Activated CD8-positive, alpha-beta T cell treated with anti-CD3 and anti-CD28 coated beads, Interleukin-2, amount 10 ng/mL, durations not matched to agents 7 days and 5 days (primary cell): ENCODE measurements at places on chromosomes 12 and 14.

- DNase-seq, result no peak
Observed at GRCh38 chr14:70698288-70698687, 56.6 kb downstream of the TTC9 start.

DNA sequence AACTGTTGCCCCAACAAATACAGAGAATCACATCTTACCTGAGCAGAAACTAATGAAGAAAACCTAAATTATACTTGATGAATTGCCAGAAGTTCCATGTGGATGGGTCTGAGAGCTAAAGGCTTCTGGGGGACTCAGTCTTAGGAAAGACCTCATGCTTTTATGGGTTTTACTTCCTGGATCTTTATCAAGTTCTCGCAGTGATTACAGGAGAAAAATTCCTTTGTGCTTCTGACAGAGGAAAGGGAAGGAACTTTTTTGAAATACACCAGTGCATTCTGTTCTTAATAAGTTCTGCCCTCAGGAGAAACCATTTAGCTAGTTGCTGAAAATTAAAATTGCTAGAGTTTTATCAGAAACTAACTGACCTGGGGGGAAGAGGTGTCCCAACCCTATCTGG is 203.9 kb upstream of the KITLG start:
- DNase-seq, result no peak

GRCh38 chr12:2262449-2262848 is 209.7 kb downstream of the CACNA1C start:
- DNase-seq, result no peak

DNA sequence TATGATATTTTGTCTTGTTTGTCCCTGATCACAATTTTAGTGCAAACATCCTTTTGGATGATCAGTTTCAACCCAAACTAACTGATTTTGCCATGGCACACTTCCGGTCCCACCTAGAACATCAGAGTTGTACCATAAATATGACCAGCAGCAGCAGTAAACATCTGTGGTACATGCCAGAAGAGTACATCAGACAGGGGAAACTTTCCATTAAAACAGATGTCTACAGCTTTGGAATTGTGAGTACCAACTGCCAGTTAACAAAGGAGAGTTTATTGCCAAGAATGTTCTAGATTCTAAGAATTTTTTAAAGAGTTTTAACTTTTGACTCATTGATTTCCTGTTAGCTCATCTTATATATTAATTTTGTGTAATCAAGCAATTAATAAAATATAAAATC is 55.4 kb downstream of the IRAK3 start:
- DNase-seq, result no peak

DNA sequence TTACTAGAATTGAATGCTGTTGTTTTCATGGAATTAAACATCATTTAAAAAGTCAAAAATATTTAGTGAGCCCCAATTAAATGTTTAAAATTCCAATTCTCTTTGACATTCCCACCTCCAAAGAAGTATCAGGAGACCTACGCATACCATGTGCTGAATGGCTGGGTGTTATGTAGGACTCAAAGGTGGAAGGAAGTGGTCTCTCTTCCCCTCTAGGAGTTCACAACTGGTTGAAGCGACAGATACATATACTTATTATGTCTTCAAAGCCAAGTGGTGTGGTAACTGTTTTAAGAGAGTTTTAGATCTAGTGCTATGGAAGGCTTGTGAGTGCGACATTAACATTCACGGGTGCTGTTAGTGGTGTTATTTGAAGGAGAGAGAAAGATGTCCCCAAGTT is 464.0 kb downstream of the ATP23 start:
- no peak for DNase-seq

GRCh38 chr14:68075382-68076029 is 255.9 kb downstream of the RAD51B start:
- no peak for DNase-seq

- no peak for DNase-seq
Observed at GRCh38 chr12:29256598-29256997, 107.5 kb downstream of the FAR2 start.

DNA sequence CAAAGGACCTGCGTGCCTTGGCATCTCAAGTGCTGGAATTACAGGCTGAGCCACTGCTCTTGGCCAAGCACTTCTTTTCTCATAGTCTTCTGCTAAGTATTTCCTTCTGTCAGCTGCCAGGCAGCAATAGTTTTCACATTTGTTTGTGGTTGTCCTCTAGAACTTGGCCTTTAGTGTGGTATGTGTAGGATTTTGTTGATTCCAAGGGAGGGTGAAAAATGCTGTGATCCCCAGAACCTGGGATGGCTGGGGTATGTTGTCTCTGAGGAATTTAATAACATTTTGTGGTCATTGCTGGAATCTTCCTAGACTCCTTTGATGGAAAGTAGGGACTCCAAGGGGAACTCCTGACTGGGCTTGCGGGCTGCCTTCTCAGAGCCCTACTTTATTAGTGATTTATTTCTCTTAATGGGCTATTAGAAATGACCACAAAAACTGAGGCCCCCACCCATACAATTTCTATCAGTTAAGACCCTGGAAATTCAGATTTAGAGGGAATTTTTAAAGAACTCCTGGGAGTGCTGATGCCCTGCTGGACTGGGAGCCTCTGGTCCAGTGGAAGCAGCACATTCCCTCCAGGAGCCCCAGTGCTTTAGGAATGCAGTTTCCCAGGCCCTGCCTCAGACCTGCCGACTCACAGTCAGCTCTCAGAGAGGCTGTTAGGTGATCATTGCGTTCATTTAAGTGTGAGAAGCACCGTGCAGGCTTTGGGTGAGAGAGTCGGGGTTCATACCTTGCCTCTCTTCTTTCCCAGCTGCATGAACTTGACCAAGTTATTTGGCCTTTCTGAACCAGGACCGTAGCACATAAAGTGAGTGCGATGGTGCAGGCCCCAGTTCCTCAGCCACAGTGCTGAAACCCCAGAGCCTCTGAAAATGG is 22.7 kb downstream of the TRAF3 start:
- no peak for DNase-seq

GRCh38 chr12:6834873-6835272 is 5.9 kb upstream of the GNB3 start:
- DNase-seq, result no peak

- DNase-seq, result no peak
Observed at GRCh38 chr12:75840994-75841355, 190.6 kb downstream of the PHLDA1 start.

GRCh38 chr12:46363582-46364299 is 8.8 kb downstream of the SLC38A2 start:
- no peak for DNase-seq

GRCh38 chr12:87943762-87944161 is 85.4 kb downstream of the C12orf50 start:
- no peak for DNase-seq

GRCh38 chr14:79730953-79731352 is 480.4 kb downstream of the DIO2 start:
- no peak for DNase-seq

- DNase-seq, result peak; percentile 38
Observed at GRCh38 chr12:128844031-128844635, 9.1 kb upstream of the GLT1D1 start.

DNA sequence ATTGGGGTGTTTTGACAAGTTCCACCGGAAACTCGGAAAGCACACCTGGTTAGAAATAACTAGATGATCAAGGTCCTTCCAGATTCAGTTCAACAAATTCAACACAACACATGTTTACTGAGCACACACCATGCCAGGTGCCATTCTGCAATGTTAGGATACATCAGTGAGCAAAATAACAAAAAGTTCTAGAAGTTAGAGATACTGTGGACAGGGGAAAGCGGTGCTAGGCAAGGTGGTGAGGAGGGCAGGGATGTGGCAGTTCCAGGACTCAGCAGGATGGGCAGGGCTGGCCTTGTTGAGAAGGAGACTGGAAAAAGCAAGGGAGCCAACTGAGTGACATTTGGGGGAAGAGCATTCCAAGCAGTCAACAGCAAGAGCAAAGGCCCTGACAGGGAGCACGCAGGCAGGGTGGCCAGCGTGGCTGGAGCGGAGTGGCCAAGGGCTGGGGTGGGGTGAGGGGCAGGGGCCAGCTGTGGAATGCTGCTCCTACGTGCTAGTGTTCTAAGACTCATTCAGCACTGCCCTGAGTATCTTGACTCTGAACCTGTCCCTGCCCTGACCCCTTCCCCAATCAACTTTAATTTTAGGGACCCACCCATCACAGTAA is 19.4 kb upstream of the FAIM2 start:
- no peak for DNase-seq

DNA sequence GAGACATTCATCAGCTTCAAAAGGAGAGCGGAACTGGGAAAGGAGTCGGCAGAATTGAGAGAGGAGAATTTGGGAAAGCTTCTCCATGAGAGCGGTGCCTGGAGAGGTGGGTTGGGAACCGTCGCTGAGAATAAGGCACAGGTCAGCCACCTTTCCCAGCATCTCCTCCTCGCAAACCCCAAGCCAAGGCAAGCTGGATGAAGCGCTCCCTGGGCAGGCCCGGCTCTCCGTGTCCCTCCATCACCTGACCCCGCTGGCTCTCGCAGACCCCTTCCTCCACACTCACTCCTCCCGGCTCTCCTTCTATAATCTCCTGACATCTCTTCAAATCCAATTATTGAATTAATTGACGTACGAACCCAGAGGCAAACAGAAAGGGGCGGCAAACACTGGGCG is 18.9 kb upstream of the ATP5MC2 start:
- DNase-seq, result no peak

DNA sequence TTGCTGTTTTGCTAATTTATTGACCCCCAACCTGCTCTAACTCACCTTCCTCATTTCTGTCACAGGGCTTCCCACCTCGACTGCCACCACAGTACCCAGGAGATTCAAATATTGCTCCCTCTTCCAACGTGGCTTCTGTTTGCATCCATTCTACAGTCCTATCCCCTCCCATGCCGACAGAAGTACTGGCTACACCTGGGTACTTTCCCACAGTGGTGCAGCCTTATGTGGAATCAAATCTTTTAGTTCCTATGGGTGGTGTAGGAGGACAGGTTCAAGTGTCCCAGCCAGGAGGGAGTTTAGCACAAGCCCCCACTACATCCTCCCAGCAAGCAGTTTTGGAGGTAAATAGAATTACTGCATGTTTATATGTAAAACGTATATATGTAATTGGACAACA is 68.8 kb downstream of the RAD52 start:
- no peak for DNase-seq

- no peak for DNase-seq
Observed at GRCh38 chr14:63046339-63047268, 1.3 kb upstream of the KCNH5 start.

- no peak for DNase-seq
Observed at GRCh38 chr12:106044773-106045172, 94.0 kb downstream of the NUAK1 start.

- DNase-seq, result no peak
Observed at GRCh38 chr12:9319044-9319841, 111.0 kb upstream of the PZP start.

GRCh38 chr14:22505697-22506377 is 83.2 kb downstream of the DAD1 start:
- DNase-seq, result no peak

DNA sequence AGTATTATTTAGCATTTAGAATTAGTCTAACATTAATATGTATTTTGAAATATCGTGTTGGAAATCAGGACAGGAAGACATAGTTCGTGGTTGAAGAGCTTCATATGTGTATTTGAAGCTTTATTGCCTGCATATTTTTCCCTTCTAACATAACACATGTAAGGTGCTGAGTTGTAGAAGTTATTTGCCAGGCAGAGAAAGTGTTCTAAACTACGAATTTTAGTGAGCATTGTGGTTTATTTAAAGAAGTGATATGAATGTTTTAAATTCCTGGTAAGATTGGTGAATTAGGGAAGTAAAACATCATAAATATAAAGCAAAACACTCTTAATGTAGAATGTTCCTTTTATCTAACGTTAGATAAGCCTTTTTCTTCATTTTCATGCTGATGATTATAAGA is 2.5 kb downstream of the RASSF3 start:
- DNase-seq, result no peak

- DNase-seq, result no peak
Observed at GRCh38 chr14:63993992-63994391, 141.2 kb downstream of the SYNE2 start.

DNA sequence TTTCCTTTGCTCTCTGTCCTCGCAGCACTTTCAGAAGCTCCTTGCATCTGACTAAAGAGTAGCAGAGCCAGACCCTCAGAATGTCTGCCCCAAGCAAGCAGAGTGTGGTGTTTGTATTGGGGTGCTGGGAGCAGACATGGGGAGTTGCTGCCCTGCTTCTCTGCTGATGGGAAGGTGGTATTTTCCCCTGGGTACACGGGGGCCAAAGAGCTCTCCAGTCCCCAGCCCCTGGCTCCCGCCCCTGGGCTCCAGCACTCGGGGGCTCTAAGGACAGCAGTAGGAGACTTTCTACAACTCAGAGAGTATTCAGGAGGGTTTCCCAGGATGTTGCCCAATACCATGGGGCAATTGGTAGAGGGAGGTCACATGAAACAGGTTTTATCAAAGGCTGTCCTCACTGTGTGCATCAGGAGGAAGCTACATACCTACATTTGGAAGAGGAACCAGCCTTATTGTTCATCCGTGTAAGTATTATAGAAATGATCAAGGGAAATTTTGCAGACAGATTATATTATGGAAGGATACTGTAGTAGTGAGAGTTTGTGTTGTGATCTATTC is 50.3 kb downstream of the DAD1 start:
- peak; percentile 24 for DNase-seq

DNA sequence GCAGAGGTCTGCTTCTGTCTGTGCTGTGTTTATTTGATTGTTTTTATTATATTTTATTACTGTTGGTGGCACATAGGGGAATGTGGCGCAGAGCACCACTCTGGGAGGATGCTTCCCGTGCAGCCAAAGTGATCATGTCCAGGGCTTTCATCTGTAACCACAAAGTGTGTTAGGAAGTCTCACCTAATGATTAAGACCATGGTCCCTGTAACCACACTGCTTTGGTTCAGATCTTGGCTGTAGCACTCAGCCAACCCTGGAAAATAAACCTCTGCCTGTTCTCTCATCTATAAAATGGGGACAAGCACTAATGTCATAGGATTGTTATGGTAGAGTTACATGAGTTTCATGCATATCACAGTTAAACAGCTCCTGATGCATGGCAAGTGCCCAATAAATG is 1.9 kb downstream of the RESF1 start:
- DNase-seq, result no peak

- no peak for DNase-seq
Observed at GRCh38 chr12:27966870-27967269, 5.7 kb downstream of the PTHLH start.

- DNase-seq, result no peak
Observed at GRCh38 chr12:25797949-25798348, 160.5 kb upstream of the RASSF8 start.

DNA sequence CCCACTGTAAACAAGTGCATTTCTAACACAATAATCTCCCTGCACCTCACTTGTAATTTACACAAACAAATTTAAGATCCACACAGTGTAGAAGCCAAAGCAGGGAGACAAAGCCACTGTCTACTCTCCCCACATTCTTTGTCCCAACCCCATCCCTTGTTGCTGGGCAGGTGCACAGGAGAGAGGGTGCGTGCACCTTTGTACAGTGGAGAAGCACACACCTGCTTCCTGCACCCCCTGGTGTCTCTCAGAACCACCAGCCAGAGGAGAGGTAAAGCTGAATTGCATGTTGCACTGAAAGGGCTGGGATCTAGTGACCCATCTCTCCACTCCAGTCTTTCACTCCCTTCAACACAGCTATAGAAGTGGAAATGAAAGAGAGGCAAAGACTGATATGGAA is 51.4 kb upstream of the IFNG-AS1 start:
- no peak for DNase-seq
